ENCODE measurements at places on chromosomes 12 and 14.
A peak's percentile ranks its signal among the peaks of the same experiment; 100 is the strongest.

DNA sequence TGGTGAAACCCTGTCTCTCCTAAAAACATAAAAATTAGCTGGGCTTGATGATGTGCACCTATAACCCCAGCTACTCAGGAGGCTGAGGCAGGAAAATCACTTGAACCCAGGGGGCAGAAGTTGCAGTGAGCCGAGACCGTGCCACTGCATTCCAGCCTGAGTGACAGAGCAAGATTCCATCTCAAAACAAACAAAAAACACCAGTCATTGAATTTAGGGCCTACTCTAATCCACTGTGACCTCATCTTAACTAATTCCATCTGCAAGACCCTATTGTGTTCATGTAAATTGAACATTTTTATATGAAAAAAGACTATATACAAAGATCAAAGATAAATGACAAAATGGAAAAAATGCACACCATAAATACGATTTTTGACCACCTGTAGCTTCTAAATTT lies 17.8 kb downstream of the KCNMB4 start:
- no peak for DNase-seq

- DNase-seq: peak; percentile 33
Observed at GRCh38 chr14:77208291-77208978, 26.8 kb downstream of the TMEM63C start.

DNA sequence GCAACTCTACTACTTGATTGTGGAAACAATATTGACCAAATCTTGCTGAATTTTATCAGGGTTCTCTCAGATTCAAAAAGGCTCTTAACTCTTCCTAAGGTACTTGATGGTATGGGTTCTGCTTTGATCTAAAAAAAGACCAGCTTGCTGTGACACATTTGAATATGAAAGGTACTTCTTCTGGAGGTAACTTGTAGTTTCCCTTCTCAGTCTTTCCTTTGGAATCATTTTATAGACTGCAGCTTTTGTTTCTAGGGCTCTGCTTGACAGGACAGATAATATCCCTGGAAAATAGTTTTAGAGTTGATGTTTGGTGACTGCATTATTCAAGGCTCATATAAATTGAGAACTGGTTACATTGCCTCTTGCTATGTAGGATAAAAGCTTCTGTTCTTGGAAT lies 251.9 kb downstream of the FUT8 start:
- DNase-seq: no peak

GRCh38 chr14:91872517-91873470 lies 5.5 kb upstream of the TC2N start:
- peak; percentile 61 for DNase-seq

DNA sequence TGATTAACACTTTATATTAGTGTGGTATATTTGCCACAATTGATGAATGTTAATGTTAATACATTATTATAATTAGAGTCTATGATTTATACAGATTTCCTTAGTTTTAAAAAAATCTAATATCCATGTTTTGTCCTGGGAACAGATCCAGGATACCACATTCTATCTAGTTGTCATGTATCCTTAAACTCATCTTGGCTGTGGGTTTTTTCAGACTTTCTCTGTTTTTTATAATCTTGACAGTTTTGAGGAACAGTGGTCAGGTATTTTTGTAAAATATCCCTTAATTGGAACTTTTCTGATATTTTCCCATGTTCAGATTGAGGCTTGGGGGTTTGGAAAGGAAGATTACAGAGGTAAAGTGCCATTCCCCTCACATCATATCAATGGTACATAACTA lies 104.1 kb downstream of the LMNTD1 start:
- DNase-seq: no peak

DNA sequence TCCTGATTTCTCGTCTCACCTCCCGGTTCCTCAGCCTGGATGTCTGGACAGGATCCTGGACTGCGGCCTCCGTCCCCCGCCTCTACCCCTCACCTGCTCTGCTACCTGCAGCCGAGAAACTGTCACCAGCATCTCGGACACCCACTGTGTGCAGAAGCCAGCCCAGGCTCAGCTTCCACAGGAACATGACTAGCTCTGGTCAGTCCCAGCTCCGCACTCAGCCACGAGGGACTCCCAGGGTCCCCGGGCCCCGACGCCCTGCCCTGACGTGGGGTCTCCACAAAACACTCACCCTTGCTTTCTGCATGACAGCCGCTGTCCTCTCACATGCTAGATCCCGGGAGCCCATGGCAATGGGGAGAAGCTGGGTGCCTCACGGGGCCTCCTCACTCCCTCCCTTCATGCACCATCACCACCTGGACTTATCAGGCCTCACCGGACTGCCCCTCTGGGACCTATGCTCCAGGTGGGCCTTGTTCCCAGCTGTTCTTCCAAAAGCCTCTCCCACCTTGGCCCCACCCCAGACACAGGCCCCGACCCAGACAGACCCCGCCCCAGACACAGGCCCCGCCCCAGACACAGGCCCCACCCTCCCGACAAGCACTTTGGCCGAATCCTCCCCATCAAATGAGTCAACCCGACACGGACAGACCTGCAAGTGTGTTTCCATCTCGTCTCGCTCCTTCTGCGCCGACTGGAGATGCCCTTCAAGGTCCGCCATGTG lies 26.9 kb upstream of the ANKLE2 start:
- no peak for DNase-seq

GRCh38 chr12:55831447-55831815 lies 2.0 kb upstream of the DNAJC14 start:
- no peak for DNase-seq

GRCh38 chr12:119613319-119613936 lies 19.9 kb downstream of the TMEM233 start:
- no peak for DNase-seq

DNA sequence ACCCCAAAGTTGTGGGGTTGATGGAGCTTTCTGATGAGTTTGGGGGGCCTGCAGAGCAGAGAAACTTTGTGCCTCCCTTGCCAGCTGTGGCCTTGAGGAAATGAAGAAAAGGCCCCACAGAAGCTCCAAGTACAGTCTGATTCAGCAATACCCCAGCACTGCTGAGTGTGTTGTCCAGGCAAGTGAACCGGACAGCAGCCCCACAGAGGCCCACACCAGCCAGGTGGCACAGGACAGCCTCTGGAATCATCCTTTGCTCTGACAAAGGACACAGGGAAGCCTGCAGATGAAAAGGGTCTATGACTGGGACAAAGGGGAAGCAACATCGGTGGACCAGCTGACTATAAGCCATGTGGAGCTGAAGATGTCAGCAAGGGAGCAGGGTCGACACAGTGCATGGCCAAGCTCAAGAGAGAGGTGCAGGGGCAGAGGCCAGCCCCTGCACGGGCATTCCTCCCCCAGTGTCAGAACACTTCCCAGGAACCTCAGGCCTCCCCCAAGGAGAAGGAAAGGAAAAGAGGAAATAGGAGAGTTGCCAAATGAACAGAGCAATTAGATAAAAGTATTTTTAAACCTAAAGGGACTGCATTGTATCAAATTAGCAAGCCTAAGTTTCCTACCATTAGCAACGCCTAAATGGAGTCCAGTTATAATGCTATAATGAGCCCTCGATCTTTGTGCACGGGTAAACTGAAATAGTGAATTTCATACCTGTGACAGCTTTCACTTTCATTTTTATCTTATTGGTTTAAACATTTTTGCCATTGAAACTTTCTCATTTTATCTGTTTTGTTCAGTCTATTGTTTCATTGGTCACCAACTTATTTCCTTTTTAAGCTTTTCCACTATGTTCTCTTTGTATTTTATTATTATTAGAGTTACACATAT lies 46.3 kb upstream of the PTGDR start:
- no peak for DNase-seq

GRCh38 chr14:20331053-20331613 lies 1.9 kb downstream of the CCNB1IP1 start:
- DNase-seq: no peak

- peak; percentile 52 for DNase-seq
Observed at GRCh38 chr12:89949457-89950195, 241.0 kb upstream of the ATP2B1 start.

GRCh38 chr12:112169966-112170365 lies 44.6 kb downstream of the TRAFD1 start:
- no peak for DNase-seq

GRCh38 chr12:77645966-77646598 lies 184.6 kb upstream of the NAV3 start:
- DNase-seq: no peak

DNA sequence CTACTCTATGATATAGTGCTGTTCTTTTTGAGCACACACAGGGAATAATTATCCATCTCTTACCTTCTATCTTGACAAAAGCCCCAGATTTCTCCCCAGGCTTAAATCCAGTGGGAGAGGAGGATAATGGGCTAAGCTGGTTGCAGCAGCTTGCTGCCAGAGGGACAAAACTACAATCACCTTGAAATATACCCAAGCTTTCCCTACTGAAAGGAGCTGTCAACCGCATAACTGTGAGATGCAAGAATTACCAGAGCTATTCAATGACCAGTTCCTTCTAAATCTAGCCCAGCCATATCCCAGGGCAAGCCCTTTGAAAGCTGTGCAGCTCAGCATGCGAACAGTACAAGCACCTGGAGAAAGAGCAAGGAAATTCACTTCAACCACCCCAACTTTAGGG lies 943 bp upstream of the MGAT4C start:
- DNase-seq: no peak

- DNase-seq: no peak
Observed at GRCh38 chr14:62213516-62213915, 451.3 kb downstream of the SNAPC1 start.

- no peak for DNase-seq
Observed at GRCh38 chr12:13979772-13980378, 1.5 kb downstream of the GRIN2B start.

DNA sequence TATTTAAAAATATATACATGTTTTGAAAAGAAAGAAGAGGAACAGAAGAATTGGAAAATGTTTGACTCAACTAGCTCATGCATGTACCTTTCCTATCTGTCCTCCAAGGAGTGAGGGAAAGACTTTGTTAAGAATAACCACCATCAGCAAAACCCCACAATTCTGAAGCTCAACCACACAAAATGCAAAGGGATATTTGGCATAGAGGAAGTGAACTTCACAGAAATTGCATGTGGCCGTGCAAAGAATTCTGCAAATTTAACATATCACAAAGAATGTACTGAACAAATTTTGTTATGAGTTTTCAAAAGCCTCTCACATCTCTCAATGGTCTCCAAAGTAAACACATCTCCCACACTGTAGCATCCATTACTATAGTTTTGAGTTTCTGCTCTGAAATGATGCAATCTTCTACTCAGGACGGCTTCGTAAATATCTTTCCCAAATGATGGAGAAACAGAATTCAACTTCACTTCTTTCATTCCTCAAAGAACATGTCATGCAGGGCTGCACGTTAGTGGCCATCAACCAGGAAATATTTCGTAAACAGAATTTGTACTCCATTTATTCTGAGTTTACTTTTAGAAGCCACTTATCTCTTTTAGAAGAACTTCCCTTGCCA lies 17.6 kb downstream of the DUSP6 start:
- no peak for DNase-seq

- no peak for DNase-seq
Observed at GRCh38 chr14:45201905-45202304, 51.1 kb downstream of the MIS18BP1 start.

DNA sequence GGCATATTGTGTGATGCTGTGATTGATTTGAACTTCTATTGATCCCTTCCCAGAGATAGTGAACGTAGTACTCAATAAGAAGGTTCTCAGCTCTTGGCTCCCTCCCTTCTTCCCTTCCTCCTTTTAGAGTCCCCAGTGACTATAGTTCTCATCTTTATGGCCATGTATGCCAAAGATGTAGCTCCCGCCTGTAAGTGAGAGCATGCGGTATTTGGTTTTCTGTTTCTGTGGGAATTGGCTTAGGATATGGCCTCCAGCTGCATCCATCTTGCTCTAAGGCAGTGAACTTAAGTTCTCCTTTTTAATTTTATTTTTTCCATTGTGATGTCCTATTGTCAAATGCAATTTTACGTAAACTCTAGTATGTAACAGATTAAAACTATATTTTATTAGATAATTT lies 109.5 kb downstream of the AEBP2 start:
- DNase-seq: no peak

DNA sequence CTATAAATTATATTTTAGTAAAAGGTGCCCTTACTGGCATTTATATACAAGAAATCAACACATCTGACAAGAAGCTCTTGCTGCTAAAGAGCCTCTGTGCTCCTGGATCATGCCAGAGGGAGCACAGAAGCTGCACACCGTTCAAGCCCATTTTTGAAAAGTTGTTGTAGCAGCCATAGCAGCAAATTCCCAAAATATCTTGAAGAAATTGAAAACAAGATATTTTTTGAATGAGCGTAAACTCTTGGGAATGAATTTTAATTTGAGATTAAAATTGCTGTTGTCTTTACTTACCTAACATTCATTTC lies 540 bp upstream of the CLEC2D start:
- DNase-seq: no peak

DNA sequence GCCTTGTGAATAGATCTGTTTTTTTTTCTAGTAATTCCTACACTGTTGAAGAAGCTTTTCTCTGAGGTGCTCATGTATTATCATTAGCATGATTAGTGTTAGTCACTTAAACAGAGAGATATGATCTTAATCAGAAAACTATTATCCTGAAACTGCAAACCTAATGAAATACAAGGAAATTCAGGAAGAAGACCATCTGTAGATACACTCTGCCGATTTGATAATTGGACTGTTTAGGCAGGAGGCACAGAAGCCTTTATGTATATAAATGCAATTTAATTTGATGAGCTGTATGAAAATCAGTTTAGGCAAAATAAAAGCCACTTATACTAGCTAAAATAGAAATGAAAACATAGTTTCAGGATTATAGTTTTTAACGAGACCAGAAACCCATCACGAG lies 23.3 kb downstream of the PDZRN4 start:
- no peak for DNase-seq

DNA sequence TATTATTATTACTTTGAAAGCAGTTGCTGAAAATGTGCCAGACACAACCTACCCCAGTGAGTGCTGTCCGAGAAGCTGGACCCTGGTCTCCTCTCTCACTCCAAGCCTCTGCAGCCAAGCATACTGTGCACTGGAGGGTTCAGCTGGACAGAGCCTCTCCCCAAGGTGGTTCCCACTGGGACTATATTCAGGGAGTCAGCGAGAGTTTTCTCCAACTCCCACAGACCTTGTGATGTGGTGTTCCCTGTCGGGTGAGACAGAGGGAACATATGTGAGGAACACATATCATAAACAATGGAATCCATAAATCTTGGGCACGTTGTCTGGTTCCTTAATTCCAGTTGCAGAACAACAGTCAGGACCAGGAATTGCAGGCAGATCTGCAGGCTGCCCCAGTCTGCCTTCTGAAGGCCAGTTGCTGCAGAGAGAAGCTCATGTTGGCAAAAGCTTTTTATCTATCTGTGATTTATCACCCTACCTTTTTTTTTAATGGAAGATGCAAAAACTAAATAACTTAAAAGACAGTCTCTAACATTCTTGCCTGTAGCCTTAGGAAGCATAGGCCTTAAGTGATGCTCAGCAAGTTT lies 619.8 kb upstream of the TBX3 start:
- no peak for DNase-seq

DNA sequence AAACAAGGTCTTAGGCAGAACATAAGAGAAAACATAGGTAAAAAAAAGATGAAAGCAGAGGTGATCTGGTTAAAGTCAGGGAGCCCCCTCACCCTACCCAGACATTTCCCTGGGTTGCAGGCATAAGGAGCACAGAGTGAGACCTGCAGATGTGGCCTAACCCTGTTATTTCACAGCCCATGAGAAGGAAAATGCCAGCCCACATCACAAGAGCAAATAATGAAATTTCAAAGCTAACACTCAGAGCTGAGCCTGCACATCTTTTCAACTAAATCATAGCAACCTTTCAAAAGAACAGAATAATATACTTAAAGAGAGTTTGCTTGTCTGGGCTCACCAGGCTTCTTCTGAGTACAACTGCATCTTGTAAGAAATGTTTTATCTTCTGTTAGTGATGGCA lies 295.4 kb downstream of the RPAP3 start:
- no peak for DNase-seq

GRCh38 chr12:120496413-120497340 lies 764 bp downstream of the DYNLL1 start:
- DNase-seq: peak; percentile 40

- no peak for DNase-seq
Observed at GRCh38 chr12:52024845-52025230, 18.1 kb downstream of the TAMALIN start.
